ENCODE measurements at places on chromosomes 1 and 21. TPM values are rescaled to one million over a fixed set of nuclear protein-coding genes. Genes with fewer than 3 reads are reported as not detected.

DNA sequence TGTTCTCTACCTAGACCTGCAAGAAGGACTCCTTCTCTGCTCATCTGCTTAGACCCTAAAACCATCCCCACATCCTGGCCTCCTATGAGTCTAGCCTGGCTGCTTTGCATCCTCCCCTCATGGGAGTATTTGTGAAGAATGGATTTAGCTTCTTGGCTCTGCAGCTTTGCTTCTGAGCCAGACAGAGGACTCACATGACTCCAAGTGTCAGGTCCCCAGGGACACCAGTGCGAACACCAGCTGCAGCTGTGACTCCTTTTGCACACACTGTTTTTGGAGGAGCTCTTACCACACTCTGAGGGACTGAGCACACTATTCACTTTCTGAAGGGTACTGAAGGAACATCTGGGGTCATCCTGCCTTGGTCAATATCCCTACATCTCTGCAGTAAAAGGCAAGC, 131.8 kb upstream of the SGIP1 start:
- H3K4me1 ChIP-seq = peaks cover 29% of the 10 kb centered on the region
- H3K4me3 ChIP-seq = no peak overlapping the region
- no peaks in the 10 kb centered on the region for H3K36me3 ChIP-seq

Gene OLFML3
- 0.11 TPM for total RNA-seq

Gene FAM177B
- total RNA-seq = not detected

Gene SLC25A34
- 1.6 TPM for total RNA-seq

- no peak for DNase-seq
- no peak overlapping the region for H3K27ac ChIP-seq
- no peaks in the 10 kb centered on the region for H3K4me1 ChIP-seq
- H3K36me3 ChIP-seq = no peaks in the 10 kb centered on the region
- no peak overlapping the region for H3K4me3 ChIP-seq
These were observed 168.8 kb upstream of the B3GALT2 start for GRCh38 chr1:193355178-193355577.

DNA sequence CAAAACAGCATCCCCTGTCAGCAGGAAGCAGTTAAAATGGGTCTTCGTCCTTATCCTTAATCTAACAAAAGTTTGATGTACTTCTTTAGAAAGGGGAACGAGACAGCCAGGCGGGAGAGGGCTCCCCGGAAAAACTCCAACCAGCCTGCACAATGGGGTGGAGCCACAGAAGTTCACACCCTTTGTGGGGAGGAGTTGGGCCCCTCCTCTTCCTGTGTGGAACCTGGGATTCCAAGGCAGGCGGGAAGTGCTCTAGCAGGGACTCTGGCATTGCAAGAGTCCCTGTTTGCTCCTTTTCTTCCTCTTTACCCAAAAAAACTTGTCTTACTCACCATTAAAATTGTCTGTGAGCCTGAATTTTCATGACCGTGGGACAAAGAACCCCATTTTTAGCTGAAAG, 47.7 kb downstream of the FCRL5 start:
- peaks cover 10% of the 10 kb centered on the region for H3K27me3 ChIP-seq
- no peak overlapping the region for H3K27ac ChIP-seq
- H3K36me3 ChIP-seq = no peaks in the 10 kb centered on the region

Gene PLA2G2A
- total RNA-seq = not detected

Gene SLC50A1
- 58.0 TPM for total RNA-seq

Gene PGLYRP3
- not detected for total RNA-seq

- H3K27me3 ChIP-seq = no peaks in the 10 kb centered on the region
- H3K4me3 ChIP-seq = no peak overlapping the region
- peaks cover 3% of the 10 kb centered on the region for H3K4me1 ChIP-seq
- no peaks in the 10 kb centered on the region for H3K36me3 ChIP-seq
- DNase-seq = peak; percentile 20
- H3K27ac ChIP-seq = peak overlapping the region; percentile 28
These were observed 82.1 kb upstream of the ARHGEF16 start for GRCh38 chr1:3372317-3372716.

Gene GBP4
- total RNA-seq = 14.3 TPM

DNA sequence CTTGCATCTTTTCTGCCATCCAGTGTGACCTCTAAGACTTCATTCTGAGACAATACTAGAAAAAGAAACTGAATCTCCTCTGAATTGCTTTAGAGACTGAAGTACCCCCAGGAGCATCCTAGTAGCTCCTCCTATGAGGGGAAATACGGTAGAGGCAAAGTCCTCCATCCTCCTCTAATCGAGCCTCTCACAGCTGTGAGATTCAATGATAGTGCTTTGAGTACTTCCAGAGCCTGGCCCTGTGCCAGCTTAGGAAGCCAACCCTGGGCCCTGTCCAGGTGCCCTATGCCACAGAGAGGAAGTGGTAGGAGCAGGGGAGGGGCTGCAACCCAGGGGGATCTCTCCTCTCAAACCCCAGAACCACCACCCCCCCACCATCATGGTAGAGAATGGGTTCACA, 10.7 kb downstream of the RORC start:
- peaks cover 42% of the 10 kb centered on the region for H3K4me1 ChIP-seq
- no peaks in the 10 kb centered on the region for H3K27me3 ChIP-seq
- H3K4me3 ChIP-seq = no peak overlapping the region
- H3K27ac ChIP-seq = peak overlapping the region; percentile 8
- no peaks in the 10 kb centered on the region for H3K36me3 ChIP-seq
- DNase-seq = no peak

DNA sequence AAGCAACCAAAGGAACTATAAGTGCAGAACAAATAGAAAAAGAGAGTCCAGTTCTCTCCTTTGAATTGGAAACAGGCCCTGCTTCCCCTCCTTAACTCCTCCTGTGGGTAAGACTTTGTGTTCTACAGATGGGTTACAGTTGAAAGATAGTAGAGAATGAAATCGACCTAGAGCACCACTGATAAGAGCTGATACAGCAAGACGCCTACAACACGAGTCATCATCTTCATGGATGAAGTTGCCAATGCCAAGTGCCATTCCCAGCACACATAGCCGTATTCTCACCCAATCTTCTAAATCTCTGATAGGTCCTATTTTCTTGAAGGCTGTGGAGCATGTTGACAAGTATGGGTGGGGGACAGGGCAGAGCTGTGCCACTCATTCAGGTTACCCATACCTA, 99.8 kb upstream of the CAMK1G start:
- no peak overlapping the region for H3K27ac ChIP-seq
- DNase-seq = no peak
- peaks cover 4% of the 10 kb centered on the region for H3K4me1 ChIP-seq
- peaks cover 3% of the 10 kb centered on the region for H3K27me3 ChIP-seq
- H3K36me3 ChIP-seq = no peaks in the 10 kb centered on the region

Gene TMEM200B
- 0.44 TPM for total RNA-seq

DNA sequence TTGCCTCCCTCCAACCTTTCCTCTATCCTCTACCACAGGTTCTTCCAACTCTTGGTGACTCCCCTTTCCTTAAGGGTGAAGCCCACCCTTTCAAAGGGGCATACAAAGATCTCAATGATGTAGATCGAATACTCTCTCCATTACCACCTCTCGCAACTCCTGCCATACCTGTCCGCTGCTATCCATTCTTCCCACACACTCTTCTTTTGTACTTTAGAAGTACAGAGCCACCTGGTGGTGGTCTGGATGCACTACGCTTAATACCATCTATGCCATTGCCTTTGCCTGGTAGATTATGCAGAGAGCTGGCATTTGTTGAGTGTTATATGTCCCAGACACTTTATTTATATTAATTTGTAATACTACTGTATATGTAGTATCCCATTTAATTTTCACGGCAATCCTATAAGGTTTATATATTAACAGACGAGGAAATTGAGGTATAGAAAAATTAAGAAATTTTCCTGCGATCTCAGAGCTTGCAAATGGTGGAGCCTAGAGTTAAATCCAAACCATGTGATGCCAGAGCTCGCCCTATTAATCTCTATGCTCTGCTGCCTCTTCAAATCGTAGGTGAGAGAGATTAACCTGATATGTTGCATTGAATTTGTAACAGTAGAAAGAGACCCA, 22.9 kb downstream of the TSHB start:
- H3K27me3 ChIP-seq = peaks cover 7% of the 10 kb centered on the region
- H3K4me1 ChIP-seq = peaks cover 6% of the 10 kb centered on the region
- no peak overlapping the region for H3K27ac ChIP-seq
- H3K4me3 ChIP-seq = no peak overlapping the region
- peak; percentile 27 for DNase-seq

- H3K27me3 ChIP-seq = peaks cover 22% of the 10 kb centered on the region
- no peak for DNase-seq
- no peak overlapping the region for H3K4me3 ChIP-seq
- no peaks in the 10 kb centered on the region for H3K4me1 ChIP-seq
These were observed 48.7 kb upstream of the COL18A1 start for GRCh38 chr21:45356251-45356650.

GRCh38 chr1:60449876-60450275, 376.3 kb upstream of the C1orf87 start:
- no peaks in the 10 kb centered on the region for H3K36me3 ChIP-seq
- H3K27ac ChIP-seq = no peak overlapping the region
- H3K4me3 ChIP-seq = no peak overlapping the region
- H3K4me1 ChIP-seq = no peaks in the 10 kb centered on the region

DNA sequence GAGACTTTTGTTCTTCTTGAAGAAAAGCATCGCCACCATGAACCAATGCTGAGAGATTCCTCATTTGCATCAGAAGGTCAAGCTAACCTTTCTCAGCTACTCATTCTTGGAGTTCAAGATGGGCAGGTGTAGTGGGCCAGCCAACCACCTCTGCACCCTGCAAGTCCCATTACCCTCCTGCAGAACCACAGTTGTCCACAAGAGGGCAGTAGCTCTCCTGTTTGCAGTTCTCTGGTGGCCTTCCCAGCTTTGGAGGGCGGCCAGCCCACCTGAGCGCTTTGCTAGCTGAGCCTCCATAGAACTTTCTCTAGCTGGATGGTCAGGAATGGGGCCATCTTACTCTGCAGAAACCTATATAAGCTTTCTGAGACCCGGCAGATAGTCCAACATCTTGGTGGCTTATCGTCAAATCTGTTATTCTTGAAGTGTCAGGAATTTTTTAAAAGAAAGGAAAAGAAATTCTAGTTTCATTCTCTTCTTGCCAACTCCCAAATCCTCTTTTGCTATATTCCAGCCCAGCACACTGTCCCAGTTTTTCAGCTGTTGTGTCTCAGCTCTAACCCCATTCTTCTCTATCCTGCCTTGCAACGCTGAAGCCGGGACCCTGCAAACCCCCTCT, 11.0 kb upstream of the LMX1A start:
- H3K4me1 ChIP-seq = peaks cover 3% of the 10 kb centered on the region
- no peak overlapping the region for H3K27ac ChIP-seq
- peak; percentile 50 for DNase-seq

Gene ITLN2
- total RNA-seq = not detected

GRCh38 chr21:34836103-34836932, 167.5 kb downstream of the CLIC6 start:
- peaks cover 52% of the 10 kb centered on the region for H3K4me1 ChIP-seq
- peaks cover 82% of the 10 kb centered on the region for H3K36me3 ChIP-seq
- peak overlapping the region; percentile 79 for H3K27ac ChIP-seq
- no peak overlapping the region for H3K4me3 ChIP-seq

- H3K27me3 ChIP-seq = peaks cover 1% of the 10 kb centered on the region
- no peaks in the 10 kb centered on the region for H3K36me3 ChIP-seq
- no peak overlapping the region for H3K27ac ChIP-seq
- no peak for DNase-seq
These were observed 58.9 kb downstream of the FBXO2 start for GRCh38 chr1:11595285-11595684.

Gene JAK1
- total RNA-seq = 99.9 TPM

DNA sequence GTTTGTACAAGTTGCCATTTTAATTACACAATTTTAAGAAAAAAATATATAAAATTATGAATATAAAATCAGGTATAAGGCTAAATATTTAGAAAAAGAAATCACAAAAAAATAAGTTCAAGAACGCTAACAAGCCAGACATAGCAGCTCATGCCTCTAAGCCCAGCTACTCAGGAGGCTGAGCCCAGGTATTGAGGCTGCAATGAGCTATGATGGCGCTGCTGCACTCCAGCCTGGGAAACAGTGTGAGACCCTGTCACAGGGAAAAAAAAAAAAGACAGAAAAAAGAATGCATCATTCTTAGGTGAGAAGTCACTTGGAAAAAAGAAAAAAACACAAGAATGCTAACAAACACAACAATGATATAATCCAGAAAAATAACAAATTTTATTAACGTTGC, 112.3 kb upstream of the PRDX6 start:
- H3K27me3 ChIP-seq = peaks cover 25% of the 10 kb centered on the region
- H3K4me1 ChIP-seq = no peaks in the 10 kb centered on the region
- H3K36me3 ChIP-seq = no peaks in the 10 kb centered on the region
- H3K27ac ChIP-seq = no peak overlapping the region
- no peak overlapping the region for H3K4me3 ChIP-seq

DNA sequence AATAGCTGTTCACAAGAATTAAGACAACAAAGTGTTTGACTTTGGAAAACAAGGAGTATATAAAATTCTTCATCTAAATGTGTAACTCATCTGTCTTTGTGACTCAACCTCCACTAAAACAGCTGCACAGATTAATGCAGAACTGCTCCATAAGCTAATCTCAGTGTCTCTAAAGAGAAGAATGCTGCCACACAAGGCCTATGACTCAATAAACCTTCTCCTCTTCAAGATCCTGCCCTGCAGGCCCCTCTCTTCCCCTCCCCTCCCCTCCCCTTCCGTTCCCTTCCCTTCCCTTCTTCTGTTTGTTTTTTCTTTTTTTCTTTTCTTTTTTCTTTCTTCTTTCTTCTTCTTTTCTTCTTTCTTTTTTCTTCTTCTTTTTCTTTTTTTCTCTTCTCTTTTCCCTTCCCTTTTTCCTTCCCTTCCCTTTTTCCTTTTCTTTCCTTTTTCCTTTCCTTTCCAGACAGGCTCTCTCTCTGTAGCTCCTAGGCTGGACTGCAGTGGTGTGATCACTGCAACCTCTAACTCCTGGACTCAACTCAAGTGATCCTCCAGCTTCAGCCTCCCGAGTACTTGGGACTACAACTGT, 1052.8 kb downstream of the BRINP3 start:
- no peak overlapping the region for H3K4me3 ChIP-seq
- no peaks in the 10 kb centered on the region for H3K36me3 ChIP-seq
- no peaks in the 10 kb centered on the region for H3K4me1 ChIP-seq

Measured in activated T-helper 2 cell treated with anti-CD3 and anti-CD28 coated beads, Interferon-gamma antibody, Interleukin-2, Interleukin-4, amounts not matched to agents 10 μg/mL and 5 μg/mL and 100 μg/mL, durations not matched to agents 14 hours and 24 hours and 36 hours (primary cell).